ENCODE measurements at places on chromosomes 1 and 21.

- DNase-seq = no peak
These were observed 20.1 kb upstream of the HPCAL4 start for GRCh38 chr1:39711104-39711965.

GRCh38 chr1:204088596-204088995 lies 15.7 kb downstream of the SOX13 start:
- no peak for DNase-seq

- no peak for DNase-seq
These were observed 18.3 kb upstream of the IFNGR2 start for GRCh38 chr21:33384841-33385331.

GRCh38 chr1:4681026-4681425 lies 26.6 kb downstream of the AJAP1 start:
- DNase-seq = no peak

DNA sequence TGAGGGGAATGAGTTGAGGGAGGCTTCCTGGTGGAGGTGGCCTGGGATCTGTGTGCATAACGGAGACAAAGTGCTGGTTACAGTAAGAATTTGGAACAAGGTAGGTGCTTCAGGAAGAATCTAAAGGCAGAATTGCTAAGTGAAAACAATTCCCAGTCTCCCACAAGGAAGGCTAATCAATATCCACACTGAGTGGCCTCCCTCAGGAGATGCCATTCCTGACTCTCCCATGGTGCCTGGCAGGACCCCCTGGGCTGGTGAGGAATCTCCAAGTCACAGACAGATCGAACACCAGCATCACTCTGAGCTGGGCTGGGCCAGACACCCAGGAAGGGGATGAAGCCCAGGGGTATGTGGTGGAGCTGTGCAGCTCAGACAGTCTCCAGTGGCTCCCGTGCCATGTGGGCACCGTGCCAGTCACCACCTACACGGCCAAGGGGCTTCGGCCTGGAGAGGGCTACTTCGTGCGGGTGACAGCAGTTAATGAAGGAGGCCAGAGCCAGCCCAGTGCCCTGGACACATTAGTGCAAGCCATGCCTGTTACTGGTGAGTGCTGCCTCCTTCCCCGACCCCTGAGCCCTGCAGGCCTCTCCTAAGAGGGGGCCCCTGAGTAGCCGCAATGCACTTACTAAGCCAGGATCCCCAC lies 30.7 kb downstream of the IGFN1 start:
- DNase-seq = no peak

DNA sequence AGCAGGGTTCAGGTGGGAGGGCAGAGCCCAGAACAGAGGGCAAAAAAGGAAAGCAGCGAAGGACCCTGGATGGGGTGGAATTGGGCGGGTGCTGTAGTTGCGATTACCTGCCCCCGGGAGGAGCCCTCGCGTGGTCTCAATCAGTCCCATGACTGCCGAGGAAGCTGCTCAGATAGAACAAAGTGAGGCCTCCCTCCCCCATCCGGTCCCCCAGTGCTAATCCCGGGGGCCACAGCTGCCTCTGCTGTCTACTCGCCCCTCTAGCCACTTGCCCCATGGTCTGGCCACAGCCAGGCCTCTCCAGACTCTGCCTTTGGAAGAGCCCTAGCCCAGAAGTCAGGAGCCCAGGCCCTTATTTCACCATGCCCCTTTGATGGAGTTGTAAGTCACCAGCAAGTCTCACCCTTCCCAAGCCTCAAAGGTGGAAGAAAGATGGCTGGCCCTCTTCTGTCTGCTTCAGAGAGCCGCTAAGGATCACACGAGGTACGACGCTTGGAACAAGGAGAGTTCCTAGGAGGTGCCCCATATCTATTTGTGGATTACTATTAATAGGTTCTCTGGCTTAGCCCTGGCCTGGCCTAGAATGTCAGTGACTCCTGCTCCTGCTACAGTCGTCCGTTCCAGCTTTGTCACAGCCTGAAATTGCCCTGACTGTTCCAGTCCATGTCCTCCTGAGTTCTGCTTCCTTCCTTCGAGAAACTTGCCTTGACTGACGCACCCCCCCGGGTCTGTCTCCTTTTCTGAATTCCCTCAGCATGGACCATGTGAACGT lies 16.4 kb downstream of the ECHDC2 start:
- DNase-seq = peak; percentile 62

DNA sequence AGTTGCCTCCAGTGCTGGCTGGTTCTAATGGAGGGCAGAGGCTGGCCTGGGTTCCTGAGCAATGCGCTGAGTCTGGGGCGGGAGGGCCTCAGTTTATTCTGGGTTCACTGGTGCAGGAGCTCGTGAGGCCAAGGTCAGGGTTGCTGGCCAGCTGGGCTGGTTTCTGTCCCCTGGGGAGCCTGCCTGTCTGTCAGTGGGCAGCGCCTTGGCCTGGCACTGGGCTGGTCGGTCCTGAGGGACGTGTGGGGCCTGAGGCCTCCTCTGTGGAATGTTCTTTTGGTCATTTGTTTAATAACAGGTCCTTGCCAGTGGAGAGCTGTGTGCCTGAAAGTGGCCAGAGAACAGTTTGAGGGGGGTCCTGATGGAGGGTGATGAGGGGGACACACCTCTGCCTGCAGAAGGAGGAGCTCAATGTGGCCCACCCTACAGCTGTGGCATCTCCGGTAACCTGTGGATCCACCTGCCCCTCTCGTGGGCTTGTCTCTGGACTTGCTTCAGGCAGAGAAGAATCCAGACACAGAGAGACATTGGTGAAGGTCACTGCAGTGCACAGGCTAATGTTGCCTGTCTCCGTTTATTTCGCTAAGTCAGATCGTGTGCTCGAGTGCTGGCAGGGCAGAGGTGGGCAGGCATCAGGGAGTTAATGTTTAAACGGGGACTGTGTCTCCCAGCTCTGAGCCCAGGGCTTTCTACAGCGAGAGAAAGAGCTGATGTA lies 34.6 kb downstream of the COQ8A start:
- no peak for DNase-seq

DNA sequence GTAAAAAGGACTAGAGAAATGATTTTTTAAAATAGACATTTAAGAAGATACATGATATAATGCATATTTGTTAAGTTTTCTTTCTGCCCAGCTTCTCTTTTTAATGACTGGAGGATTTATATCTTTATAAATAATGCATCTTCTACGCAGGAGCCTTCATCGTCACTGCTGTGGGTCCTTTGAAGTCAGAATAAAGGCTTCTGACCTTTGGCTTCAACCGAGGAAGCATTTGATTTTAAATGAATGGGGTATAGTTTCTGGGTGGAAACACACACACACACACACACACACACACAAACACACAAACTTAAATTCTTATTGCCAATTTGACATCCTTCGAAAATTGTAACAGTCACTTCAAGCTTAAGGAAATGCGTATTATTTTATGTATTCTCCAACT lies 690.9 kb downstream of the BRINP3 start:
- no peak for DNase-seq

GRCh38 chr1:159854116-159854692 lies 8.3 kb downstream of the VSIG8 start:
- DNase-seq = no peak

GRCh38 chr1:28803051-28803450 lies 8.9 kb upstream of the OPRD1 start:
- no peak for DNase-seq

DNA sequence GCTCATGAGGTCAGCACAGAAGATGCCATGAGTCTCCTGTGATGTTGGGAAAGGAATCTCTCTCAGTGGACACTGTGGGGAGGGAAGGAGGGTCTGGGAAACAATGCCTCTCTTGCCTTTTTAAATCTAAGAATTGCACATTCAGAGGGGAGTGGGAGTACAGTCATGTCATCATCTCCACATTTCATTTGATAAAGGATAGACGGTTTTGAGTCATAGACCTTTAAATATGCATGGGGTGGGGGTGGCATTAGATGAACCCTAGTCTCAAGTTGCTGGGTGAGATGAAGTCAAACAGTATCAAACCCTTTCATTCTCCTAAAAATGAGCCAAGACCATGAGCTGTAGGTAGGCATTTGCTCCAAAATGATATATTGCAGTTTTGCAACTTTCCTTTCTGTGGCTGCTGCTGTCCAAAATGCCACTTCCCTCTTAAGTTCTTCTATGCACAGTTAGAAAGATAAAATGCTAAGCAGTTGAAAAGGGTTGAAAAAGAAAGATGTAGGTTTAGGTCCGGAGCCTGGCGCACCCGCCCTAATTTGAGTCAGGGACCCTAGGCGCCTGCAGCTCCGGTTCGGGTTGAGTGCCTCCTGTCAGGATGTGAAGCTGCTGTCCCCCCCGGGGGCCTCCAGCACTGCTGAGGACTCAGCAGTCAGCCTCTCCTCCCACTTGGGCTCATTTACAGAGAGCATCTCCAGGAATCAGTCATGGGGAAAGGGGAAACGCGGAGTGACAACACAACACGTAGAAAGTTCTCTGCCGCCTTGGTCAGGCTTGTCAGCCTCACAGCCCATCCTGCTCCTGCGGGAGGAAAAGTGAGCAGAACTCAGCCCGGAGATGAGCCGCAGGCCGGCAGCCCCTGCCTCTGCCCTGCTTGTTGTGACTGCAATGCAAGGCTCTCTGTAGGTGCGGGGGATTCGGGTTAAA lies 479.3 kb upstream of the RUNX1 start:
- peak; percentile 81 for DNase-seq

DNA sequence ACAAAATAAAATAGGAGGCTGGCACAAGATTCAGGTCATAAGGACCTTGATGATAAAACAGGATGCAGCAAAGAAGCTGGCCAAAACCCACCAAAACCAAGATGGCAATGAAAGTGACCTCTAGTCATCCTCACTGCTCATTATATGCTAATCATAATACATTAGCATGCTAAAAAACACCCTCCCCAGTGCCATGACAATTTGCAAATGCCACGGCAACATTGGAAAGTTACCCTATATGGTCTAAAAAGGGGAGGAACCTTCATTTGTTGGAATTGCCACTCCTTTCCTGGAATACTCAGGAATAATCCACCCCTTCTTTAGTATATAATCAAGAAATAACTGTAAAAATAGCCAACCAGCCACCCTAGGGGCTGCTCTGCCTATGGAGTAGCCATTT lies 108.8 kb upstream of the GRIK1 start:
- no peak for DNase-seq

DNA sequence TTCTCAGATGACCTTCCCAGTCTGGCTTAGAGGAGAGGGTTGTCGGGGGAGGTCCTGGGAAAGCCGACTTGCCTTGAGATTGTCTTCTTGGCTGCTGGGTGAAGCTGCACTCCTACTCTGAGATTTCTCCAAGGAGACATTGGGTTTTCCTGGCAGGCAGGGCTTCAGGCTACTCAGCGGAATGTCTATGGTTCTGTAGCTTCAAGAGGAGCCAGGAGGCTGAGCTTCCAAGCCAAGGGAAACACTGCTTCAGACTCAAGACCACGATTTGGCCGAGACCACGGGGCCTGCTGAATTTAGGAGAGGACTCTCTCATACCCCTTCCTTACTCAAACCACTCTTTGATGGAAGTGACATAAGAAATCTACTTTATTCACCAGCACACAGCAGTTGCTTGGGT lies 67.8 kb downstream of the NTMT2 start:
- DNase-seq = no peak

GRCh38 chr1:216702170-216702569 lies 21.1 kb downstream of the ESRRG start:
- DNase-seq = no peak

DNA sequence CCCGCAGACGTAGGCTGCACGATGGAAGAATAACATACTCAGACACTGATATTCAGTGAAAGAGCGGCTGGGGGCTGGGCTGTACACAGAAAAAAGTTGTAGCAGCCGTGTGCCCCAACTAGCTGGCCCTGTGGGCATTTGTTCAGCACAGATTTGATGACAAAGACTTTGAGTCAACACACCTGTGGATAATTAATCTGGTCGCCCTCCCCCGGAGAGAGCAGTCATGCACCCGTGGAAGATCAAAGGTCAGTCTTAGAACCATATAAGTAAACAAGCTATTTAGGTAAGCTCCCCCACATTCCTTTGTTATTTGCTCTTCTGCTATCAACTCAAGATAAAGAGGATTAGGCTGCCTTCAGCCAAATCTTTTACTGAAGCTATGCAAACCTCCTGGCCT lies 148.4 kb upstream of the HMCN1 start:
- no peak for DNase-seq

DNA sequence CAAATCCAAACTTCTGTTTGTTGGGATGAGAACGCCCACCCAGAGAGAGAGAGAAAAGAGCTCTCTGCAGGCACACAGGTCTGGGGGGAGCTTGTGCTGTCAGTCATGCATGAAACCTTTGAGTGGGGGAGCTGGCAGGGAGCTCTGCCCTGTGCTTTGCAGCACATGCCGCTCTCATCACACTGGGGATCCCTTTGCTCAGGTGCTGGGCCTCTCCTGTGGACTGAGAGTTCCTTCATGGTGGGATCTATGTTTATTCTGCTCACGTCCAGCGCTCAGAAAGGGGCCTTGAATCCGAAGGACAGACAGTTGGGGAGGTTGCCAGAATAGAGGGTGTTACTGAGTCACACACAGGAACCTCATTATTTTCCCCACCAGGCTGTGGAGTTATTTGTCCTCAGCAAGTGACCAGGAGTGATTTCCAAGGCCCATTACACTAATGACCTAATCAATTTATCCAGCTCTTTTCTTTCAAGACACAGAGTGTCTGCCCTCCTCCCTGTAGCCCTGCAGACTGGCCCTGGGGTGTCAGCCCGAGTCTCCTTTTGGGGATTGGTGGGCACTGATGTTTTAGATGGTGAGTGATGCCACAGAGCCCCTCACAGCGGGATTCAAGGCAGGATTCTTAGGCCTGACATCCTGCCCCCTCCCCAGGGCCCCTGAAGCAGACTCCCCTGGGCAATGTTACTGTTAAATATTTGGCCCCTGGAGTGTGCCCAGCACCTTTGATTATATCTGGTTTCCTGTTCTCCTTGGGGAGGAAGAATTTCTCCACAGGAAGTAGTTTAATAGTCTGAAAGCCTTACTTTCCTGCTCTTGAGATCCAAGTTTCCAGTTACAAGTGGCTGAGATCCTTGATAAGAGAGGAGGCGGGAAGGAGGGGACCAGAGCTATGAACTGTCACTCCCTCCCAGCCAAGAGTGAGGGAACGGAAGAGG lies 22.3 kb downstream of the MYBPH start:
- no peak for DNase-seq

DNA sequence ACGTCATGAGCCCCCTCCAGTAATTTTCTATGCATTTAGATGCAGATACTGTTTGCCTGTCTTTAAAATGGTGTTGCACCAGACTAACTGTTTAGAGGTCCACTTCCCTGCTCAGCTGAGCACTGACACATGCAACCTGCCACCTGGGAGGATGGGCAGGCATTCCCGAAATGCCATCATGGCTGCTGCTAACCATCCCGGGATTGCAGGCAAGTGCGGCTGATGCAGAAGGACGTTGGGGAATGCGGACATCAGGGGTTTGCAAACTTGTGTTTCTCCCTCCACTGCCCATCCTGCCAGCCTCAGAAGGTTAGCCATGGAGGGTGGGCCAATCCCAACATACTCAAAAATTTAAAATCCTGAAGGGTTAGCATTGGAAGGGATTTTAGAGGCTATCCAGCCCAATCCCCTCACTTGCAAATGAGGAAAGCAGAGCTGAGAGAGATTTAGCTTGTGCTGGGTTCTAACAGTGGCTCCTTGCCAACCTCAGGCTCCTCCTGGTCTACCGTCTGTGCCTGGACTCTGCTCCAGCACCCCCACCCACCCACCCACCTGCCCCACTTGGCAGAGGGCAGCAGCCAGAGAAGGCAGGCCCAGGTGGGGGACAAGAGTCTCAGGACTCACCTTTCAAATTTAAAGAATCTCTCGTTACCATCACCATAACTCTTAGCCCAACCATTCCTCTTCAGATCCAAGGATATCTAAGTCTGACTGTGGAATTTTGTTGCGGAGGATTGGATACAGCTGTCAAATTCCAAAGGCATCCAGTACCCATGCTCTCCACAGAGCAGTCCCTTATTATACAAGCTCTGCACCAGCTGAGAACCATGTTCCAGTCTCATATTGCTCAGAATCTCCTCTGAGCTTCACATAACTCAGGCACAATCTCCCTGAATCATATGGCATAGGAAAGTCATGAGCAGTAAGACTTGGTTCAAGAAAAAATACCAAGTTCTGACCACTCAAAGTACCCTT lies 34.2 kb downstream of the HIVEP3 start:
- DNase-seq = no peak

All from DND-41 (cell line).